M059J (cell line): ENCODE measurements at places on chromosomes 11 and 22. TPM values are rescaled to one million over a fixed set of nuclear protein-coding genes. Genes with fewer than 3 reads are reported as not detected.

The TRIM34 gene
- total RNA-seq, result 13.2 and 22.2 TPM in 2 replicates

The MUC2 gene
- total RNA-seq, result not detected in 2 replicates

The CRYBA4 gene
- total RNA-seq, result not detected in 2 replicates

The VWA5A gene
- 3.3 and 4.3 TPM in 2 replicates for total RNA-seq

The RELT gene
- 6.6 and 10.8 TPM in 2 replicates for total RNA-seq

The RPUSD4 gene
- total RNA-seq, result 12.0 and 25.9 TPM in 2 replicates

The RIMBP3C gene
- 0.17 and 1.2 TPM in 2 replicates for total RNA-seq

The ARHGEF12 gene
- total RNA-seq, result 31.0 and 56.6 TPM in 2 replicates

The SLC22A6 gene
- total RNA-seq, result not detected in 2 replicates

The FADS3 gene
- 82.9 and 102 TPM in 2 replicates for total RNA-seq

The PKP3 gene
- total RNA-seq, result 7.9 and 10.6 TPM in 2 replicates

The ALKBH8 gene
- total RNA-seq, result 10.0 and 11.1 TPM in 2 replicates

The PNPLA3 gene
- 9.4 and 11.8 TPM in 2 replicates for total RNA-seq

The ARHGAP8 gene
- not detected in 2 replicates for total RNA-seq

The MOV10L1 gene
- 0.71 and 1.8 TPM in 2 replicates for total RNA-seq

The MLC1 gene
- 0.52 TPM in 1 of 2 replicates, not detected in the other for total RNA-seq

The HTATIP2 gene
- total RNA-seq, result 63.2 and 85.0 TPM in 2 replicates

The XNDC1N gene
- total RNA-seq, result 2.8 and 10.8 TPM in 2 replicates

The DGCR6 gene
- 0.62 and 0.81 TPM in 2 replicates for total RNA-seq

The GGT1 gene
- total RNA-seq, result 1.6 and 3.2 TPM in 2 replicates

The WBP2NL gene
- total RNA-seq, result 0.54 TPM in 1 of 2 replicates, not detected in the other

The CLCF1 gene
- total RNA-seq, result 16.2 and 22.6 TPM in 2 replicates
